Small intestine (tissue), 16 donors: ENCODE measurements at places on chromosomes 12 and 14. TPM values are rescaled to one million over a fixed set of nuclear protein-coding genes. Genes with fewer than 3 reads are reported as not detected.
A peak's percentile ranks its signal among the peaks of the same experiment; 100 is the strongest.

DNA sequence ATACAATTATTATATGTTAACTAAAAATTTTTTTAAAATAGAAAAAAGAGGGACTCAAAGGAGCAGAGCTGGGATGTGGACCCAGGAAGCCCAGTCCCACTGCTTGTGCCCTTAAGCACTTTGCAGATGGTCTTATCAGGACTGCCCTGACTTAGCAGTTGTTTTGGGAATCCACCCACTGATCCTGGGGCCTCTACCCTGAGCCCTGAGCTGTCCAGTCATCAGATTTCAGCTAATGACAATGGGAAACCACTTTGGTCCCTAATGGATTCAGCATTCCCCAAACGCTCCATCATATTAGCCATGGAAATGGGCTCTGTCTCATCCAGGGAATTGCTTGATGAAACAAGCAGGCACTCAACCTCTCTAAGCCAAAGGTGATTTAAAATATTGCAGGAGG lies 22.5 kb upstream of the WSCD2 start:
- no peak for DNase-seq

GRCh38 chr12:52727037-52727436 lies 23.7 kb upstream of the KRT77 start:
- no peak for DNase-seq

KRT1 gene
- not detected for polyA plus RNA-seq

EPYC gene
- polyA plus RNA-seq: not detected

- no peak for DNase-seq
These were observed 9.8 kb upstream of the ARF6 start for GRCh38 chr14:49882826-49883694.

- no peak for DNase-seq
These were observed at the start of gene OTOGL for GRCh38 chr12:80099259-80099658. Gene OTOGL, plus strand, starts transcription at chr12:80099537. Its CDS starts 109,895 bp downstream, at chr12:80209432.

DNA sequence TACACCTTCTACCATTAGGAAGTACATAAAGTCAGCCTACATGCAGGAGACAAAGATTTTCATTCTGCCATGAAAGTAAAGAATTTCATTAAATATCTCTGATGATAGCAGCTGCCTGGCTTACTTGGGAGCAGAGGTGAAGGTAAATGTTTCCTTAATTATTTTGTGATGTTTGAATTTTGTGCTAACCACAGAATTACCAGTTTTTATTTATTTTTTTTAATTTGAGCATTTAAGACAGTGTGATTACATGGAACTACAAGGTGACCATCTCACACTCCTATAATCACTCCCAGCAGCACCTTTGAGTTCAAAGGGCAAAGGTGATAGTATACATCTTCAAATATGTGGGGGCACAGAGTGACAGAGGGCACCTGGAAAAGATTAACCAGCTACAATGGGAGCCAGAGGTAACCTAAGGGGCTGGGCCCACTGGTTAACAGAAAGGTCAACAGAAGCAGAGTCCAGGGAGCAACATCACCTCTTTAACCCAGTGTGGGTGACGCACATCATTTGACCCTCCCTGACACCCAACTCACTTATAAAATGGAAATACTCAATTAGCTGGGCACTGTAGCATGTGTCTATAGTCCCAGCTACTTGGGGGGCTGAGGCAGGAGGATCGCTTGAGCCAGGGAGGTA lies 65.0 kb downstream of the GCH1 start:
- DNase-seq: peak; percentile 74

DNA sequence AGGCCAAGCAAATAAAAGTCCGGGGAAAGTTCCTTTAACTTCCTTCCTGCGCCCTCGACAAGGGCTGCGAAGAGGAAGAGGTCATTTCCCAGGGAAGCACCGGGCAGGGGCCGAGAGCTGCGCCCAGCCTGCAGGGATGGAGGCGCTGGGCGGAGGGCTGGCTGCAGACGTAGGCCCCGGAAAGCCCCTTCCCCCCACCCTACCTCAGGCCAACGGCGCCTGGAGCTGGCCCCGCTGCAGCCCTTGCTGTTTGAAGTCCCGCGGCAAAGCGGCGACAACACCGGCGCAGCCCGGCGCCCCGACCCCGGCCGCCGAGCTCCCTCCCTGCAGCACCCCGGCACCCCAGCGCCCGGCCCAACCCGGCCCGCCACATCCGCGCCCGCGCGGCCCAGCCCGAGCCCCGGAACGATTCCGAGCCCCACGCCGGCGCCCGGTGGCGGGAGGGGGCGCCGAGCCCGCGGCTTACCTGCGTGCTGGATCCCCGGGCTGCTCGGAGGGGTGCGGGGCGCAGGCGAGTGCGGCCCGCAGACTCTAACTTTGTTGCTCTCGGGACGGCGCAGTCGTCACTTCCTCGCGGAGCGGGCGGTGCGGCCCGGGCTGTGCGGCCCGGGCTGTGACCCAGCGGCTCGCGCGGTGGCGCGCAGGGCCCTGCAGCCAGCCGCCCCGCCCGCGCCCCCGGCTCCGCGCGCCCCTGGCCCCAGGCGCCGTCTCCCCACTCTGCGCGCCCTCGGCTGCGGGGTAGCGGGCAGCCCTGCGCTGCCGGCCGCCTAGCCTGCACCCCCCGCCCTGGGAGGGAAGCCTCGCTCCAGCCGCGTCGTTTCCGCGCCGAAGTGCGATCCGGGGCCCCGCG lies 64.8 kb upstream of the PTGR2 start:
- DNase-seq: peak; percentile 85

GUCY2C gene
- polyA plus RNA-seq: 57.4 TPM

ANKRD33 gene
- not detected for polyA plus RNA-seq

BEGAIN gene
- 2.9 TPM for polyA plus RNA-seq

- no peak for DNase-seq
These were observed 127.7 kb downstream of the KIF26A start for GRCh38 chr14:104265918-104266630.

GRCh38 chr14:36619131-36619530 lies 36.7 kb upstream of the NKX2-8 start:
- no peak for DNase-seq

DNA sequence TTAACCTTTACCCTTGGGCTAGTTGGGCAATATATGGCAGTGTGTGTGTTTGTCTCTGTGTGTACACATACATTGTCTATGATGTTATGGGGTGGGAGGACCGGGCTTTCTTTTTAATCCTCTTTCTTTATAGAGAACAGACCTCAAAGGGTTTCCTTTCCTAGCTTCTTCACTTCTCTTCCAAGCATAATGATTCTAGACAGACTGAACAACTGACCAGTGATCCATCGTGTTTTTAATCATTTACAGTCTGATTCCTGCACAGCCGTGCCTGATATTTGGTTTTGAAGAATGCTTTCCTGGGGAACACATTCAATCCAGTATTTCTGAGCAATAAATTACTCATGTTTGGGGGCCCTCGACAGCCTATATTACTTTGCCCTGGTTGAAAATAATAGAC lies 481.1 kb upstream of the DCN start:
- DNase-seq: no peak

GRCh38 chr12:544142-544541 lies 84.4 kb downstream of the B4GALNT3 start:
- DNase-seq: no peak

DNA sequence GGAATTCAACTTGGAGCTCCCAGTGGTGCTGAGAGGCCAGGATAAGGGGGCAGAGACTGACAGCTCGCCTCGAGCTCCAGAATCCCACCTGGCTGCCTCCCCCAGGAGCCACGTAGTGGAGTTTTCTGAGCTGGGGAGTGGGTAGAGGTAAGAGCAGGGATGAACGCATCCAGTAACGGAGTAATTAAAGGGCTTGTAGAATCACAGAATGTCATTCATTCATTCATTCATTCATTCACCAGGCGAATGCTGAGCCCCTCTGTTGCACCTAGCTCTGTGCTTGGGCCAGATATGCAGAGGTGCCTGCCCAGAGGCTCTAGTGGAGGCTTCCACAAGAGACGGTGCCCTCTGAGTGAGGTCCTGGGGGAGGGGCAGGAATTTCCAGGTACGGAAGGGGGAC lies 8.1 kb downstream of the FAM181A start:
- DNase-seq: no peak

GRCh38 chr14:68854421-68854820 lies 61.6 kb upstream of the ZFP36L1 start:
- no peak for DNase-seq

PLCZ1 gene
- polyA plus RNA-seq: not detected

- no peak for DNase-seq
These were observed 85.8 kb downstream of the LLPH start for GRCh38 chr12:66044731-66045130.

LAG3 gene
- polyA plus RNA-seq: 5.9 TPM

GRCh38 chr14:79369359-79370332 lies 841.7 kb downstream of the DIO2 start:
- DNase-seq: no peak

SENP1 gene
- polyA plus RNA-seq: 5.0 TPM

LRTM2 gene
- polyA plus RNA-seq: not detected

RTN1 gene
- 34.4 TPM for polyA plus RNA-seq

RASAL1 gene
- polyA plus RNA-seq: not detected

GRCh38 chr12:120429368-120429767 lies 8.5 kb upstream of the COX6A1 start:
- DNase-seq: no peak

PRPH gene
- polyA plus RNA-seq: 9.1 TPM

GRCh38 chr12:77049767-77050353 lies 15.5 kb downstream of the E2F7 start:
- peak; percentile 74 for DNase-seq

DNA sequence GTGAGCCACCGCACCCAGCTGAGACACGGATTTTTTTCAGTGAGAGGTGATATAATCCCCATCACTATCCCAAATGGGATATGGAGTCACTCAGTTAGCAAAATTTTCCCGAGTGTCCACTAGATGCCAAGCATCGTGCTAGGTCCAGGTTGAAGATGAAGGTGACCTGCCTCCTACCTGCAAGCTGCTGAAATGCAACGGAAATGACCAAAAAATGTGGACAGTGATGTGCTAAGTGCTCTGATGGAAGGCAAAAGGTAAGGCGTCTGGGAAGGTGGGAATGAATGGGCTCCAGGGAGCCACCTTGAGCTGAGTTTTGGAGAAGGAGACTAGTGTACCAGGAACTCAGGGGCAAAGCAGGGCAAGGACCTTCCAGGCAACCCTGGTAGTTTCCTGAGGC lies 64.6 kb downstream of the CALM1 start:
- DNase-seq: no peak

DNA sequence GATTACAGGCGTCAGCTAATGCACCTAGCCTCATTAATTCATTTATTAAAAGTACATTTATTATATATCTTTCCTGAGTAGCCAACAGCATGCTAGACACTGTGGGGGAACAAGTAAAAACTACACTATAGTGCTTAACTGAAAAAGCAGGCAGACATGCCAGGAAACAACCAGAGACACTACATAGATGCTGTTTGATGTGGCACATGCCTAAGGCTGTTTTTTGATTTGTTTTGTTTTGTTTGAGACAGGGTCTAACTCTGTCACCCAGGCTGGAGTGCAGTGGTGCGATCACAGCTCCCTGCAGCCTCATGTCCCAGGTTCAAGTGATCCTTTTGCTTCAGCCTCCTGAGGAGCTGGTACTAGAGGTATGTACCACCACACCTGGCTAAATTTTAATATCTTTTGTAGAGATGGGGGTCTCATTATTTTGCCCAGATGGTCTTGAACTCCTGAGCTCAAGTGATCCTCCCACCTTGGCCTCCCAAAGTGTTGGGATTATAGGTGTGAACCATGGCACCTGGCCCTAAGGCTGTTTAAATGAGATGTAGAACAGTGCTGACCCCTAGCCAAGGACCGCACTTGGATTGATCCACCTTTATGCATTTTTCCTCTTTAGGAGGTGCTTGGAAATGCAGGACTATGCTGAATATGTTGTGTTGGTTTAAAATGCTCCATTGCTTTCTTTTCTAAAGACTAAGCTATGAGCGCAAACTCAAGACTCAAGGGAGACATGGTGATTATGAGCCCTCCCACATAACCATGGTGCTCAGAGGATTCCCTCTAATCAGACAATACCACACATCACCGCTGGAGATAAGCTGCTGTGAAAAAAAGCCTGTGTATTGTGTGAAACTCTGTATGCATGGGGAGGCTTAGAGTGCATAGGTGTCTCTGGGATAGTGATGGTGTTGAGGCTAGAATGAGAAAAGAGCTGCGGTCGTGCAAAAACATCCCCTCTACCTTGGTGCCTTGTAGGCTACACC lies 10.5 kb upstream of the C14orf93 start:
- no peak for DNase-seq

GLIPR1L1 gene
- polyA plus RNA-seq: not detected

DNA sequence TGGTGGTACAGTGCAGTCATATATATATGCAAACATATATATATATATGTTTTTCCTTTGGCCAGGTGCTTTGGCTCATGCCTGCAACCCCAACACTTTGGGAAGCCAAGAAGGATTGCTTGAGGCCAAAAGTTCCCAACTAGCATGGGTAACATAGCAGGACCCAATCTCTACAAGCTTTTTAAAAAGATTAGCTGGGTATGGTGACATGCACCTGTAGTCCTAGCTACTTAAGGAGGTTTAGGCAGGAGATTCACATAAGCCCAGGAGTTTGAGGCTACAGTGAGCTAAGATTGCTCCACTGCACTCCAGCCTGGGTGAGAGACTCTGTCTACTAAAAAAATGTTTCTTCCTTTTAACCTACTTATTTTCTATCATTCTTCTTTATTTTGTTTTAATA lies 10.2 kb downstream of the PZP start:
- no peak for DNase-seq

- no peak for DNase-seq
These were observed 4.9 kb downstream of the DDX54 start for GRCh38 chr12:113180333-113180732.

PTPRB gene
- 1.9 TPM for polyA plus RNA-seq

GRCh38 chr12:131478468-131478867 lies 232.4 kb upstream of the SFSWAP start:
- no peak for DNase-seq

GRCh38 chr12:11134305-11134704 lies at the start of gene TAS2R30:
Gene TAS2R30, minus strand, starts transcription at chr12:11134644. Its CDS starts 400 bp downstream, at chr12:11134244.
- DNase-seq: no peak

TROAP gene
- 16.0 TPM for polyA plus RNA-seq
